ENCODE measurements at places on chromosomes 1 and 21.
A peak's percentile ranks its signal among the peaks of the same experiment; 100 is the strongest.

DNA sequence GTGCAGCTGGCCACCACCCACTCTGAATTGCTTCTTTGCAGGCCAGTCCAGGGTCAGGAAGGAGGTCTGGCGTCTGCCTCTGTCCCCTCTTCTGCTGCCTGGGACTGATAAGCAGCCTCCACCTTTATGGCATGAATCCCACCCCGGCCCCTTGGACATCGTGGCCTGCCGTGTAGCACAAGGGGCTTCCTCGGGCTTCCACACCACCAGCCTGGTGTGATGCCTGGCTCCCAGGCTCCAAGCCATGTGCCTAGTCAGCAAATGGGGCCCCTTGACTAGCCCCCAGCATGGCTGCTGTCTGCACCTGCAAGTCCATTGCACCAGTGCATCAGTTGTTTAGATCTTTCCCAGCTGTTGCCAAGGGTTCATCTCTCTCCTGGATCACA lies 9.9 kb upstream of the ARF1 start:
- no peak for DNase-seq

GRCh38 chr1:184531296-184531695 lies 144.5 kb downstream of the C1orf21 start:
- DNase-seq = no peak

- DNase-seq = no peak
Observed at GRCh38 chr1:110051262-110051648, 16.8 kb downstream of the STRIP1 start.

DNA sequence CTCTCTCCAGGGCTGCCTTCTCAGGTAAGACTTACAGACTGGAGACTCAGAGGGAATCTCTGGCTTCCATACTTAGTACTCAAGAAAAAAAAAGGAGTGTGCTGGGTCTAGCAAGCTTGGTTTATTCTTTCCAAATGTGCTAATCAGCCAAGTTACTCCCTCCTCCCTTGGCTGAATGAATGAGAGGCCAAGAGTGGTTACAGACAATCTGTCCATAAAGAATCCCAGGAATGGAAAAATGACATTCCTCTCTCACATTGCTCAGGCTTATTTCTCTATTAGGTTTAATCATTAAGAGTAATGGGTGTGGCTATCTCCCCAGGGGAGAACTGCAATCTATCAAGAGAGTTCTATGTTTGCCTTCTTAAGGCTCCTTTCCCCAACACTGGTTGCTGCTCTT lies 547.3 kb upstream of the PLXNA2 start:
- DNase-seq = no peak

DNA sequence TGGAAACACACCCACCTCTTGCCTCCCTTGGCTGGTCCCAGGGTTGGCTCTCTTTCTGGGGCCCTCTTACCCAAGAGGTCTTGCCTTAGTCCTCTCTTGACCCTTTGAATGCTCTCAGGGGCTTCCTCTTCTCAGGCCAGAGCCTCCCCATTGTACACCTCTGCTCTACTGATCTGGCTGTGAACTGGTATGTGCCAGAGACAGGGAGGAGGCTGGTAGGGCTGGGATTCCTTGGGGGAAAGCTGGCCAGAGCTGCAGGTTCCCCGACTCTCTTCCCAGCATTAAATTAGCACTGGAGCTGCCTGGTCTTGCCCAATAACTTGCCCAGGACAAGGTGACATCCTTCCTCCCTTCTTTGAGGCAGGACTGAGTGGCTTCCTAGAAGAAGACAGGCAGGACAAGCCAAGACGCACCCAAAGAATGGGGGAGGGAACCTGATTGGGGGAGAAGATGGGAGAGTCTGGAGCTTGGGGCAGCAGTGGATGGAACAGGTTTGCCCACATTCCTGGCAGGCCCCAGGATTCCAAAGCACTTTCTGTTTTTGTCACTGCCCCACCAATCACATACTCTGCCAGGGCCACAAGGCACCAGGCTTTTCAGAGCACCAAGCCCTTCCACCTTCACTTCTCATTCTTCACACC lies 37.2 kb upstream of the CITED4 start:
- DNase-seq = no peak

DNA sequence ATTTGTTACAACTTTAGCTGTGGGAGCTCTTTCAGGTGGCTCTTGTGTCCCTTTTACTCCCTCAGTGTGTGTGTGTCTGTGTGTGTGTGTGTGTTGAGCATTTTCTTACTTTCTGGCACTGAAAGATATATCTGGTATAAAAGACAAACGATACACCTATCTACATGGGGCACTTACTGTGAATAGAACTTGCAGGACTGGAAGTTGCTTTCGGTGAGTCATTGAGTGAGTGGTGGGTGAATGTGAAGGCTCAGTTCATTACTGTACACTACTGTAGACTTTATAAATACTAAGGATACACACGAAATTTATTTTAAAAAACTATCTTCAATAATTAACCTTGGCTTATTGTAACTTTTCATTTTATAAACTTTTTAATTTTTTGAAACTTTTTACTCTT lies 38.7 kb downstream of the BTBD8 start:
- DNase-seq = no peak

DNA sequence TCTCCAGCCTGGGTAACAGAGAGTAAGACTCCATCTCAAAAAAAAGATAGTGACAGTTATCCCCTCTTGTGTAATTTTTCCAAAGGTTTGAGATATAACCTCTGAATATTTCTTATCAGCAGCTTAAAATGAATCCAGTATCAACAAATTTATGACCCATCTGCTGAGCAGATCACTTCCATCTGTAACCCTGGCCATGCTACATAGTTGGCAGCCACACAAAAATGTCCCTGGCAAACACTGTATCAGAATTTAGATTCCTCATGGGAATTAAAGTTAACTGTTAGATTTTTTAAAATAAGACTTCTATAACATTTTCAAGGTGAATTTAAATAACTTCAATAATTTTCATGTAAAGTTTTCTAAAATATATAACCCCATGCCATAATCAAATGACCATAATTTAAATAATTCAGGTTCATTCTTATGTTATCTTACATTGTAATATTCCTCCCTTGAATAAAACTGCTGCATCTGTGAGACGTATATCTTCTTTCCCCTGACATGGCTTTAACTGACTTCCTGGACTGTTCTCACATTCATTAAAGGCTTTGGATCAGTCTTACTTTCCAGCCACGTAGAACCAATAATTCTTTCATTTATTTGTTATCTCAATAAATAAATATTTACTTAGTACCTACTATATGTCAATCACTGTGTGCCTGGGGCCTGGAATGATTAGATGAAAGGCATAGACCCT lies 5.3 kb upstream of the PRPF38B start:
- no peak for DNase-seq

GRCh38 chr21:40717028-40717427 lies 129.9 kb downstream of the DSCAM start:
- no peak for DNase-seq

DNA sequence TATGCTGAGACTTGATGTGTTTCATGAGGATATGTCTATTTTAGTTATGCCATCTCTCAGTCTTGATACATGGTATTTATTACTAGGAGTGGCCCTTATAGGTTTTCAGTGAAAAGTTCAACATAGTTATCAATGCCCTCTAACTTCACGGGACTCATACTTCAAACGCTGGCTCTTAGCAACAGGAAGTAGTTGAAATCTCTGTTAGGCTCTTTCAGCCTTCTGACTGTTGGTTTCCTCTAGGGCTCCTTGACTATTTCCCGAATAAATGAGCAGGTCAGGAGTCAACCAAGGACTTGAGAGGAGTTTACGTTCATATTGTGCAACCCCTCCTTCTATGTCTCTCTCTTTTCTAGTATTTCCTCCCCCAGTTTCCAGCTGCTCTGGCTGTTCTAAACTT lies 141.8 kb downstream of the RGS7 start:
- DNase-seq = no peak

- no peak for DNase-seq
Observed at GRCh38 chr1:46812996-46813857, 14.4 kb downstream of the CYP4B1 start.

DNA sequence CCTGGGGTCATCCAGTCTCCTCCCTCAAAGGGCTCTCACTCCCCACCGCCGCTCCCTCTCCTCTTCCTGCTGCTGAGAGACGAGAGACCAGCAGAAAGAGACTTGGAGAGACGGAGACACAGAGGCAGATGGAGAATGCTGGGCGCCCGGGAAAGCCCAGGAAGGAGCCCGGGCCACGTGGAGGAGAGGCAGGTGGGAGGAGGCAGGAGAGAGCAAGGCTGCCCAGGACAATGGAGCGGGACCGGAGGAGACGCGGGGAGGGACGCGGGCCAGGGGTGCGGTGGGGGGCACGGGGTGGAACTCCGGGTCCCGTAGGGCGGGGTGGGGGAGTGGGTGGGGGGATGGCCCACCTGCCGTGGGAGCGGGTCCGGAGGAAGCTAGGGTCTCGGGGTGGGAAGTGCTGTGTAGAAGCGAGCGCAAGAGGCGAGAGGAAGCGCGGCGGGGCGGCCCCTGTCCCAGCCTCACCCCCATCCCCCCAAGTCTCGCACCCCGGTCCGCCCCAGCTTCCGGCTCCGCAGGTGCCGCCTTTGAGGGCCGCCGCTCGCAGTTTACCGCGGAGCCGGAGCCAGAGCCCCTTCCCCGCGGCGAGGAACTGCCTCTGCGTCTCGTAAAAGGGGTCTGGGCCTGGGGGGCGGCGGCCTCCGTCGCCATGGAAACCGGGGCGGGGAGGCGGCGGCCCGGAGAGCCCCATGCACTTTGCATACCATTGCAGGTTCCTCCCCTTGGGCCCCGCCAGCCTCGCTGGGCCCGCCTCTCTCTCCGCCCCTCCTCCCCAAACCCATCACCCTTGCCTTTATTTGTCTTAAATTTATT lies 11.7 kb upstream of the EPHA2 start:
- DNase-seq = peak; percentile 15

- DNase-seq = no peak
Observed at GRCh38 chr1:3809680-3810079, 13.4 kb upstream of the LRRC47 start.

GRCh38 chr1:95278173-95279006 lies 44.4 kb downstream of the RWDD3 start:
- DNase-seq = no peak

GRCh38 chr1:96513136-96513535 lies 208.4 kb upstream of the PTBP2 start:
- no peak for DNase-seq

- no peak for DNase-seq
Observed at GRCh38 chr1:248861616-248862015, 2.7 kb upstream of the ZNF692 start.

DNA sequence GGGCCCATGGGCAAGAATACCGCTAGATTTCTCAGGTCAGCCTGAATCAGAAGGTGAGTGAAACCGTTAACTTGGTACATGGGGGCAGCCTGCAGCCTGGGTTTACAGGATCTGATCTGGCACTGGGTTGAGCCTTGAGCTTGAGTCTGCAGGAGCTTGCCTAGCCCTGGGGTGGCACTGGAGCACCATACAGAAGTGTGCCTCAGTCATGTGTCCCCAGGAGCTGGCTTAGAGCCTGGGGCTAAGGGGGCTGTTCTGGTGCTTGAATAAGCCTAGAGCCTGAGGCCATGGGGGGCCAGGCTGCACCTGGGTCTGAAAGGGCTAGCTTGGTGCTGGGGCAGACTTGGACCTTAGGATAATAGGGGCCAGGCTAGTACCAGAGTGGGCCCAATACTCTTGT lies 457.2 kb upstream of the PBX1 start:
- no peak for DNase-seq

DNA sequence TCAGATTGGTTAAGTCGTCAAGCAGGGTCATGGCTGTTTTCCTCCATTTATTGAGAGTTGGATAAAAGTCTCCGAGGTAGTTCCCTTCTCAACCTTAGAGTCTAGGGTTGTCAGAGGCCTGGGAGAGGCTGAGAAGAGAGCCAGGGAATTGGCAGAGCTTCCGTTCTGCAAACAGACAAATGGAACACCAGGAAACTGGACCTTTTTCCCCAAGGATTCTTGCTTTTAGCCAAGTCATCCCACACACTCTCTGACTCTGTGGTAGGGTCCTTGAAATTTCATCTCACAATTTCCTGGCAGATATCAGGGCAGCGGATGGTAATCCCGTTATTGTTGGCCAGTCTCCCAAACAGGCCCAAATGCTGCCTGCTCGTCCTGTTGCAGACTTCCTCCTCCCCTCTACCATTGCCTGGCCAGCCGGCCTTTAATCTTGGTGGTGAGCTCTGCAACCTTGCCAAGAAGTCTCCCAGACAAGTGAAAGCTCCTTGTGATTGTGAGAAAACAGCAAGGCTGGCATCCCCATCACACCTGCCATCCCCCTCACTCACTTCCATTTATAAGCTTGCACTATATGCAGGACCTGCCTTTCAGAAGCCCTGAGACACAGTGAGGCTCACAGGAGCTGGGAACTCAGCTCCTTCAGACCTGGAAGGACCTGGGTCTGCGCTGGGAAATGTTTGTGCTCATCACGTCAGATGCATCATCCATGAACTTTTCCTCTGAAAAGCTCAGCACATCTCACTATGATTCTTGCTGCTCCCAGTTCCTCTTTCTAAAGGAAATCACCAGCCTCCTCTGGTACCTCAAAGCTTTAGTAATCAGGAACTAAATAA lies 13.7 kb upstream of the SRP9 start:
- DNase-seq = no peak

DNA sequence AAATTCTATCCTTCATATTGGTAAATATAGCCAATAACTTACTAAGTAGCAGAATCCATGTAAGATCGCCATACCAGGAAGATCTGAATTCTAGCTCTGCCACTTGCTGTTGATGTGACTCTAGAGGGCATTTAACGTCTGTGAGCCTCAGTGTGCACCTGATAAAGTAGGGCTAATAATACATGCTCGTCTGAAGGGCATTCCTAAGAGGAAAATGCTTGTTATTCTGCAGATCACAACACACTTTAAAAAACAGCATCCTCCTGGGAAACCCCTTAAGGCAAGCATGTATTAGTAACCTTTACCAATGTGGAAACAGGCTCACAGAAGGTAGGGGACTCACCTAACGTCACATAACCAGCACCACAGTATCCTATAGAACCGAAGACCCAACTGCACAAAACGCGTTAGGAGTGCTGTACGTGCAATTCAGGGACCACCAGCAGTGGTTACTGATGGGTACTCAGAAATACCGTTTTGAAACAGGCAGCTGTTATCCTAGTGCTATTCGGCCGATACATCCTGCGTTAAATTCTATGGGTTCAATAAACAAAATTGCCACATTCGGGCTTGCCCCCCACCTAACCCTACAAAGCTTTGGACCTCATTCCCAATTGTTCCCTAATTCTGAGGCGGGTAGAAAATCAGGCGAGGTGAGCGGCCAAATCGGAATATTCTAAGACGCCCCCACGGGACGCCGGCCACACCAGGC lies 758 bp downstream of the DEPDC1 start:
- DNase-seq = no peak

DNA sequence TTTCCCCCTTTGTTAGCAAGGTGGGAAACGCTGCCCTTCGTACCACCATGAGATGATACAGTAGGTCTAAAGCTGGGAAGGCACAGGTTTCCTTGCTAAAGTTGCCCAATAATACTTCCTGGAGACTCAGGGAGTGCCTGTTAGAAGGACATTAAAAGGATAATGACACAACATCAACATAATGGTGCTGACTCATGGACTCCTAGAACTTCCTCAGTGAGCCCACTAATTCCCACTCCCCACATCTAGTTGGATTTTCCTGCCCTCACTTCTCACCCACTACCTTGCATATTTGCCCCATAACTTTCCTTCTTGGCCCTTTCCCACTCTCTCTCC lies 17.5 kb downstream of the CFAP45 start:
- DNase-seq = no peak

Measured in stimulated activated CD4-positive, alpha-beta T cell treated with anti-CD3 and anti-CD28 coated beads, TNF-alpha, amount 100 ng/mL, for 1 hour (primary cell).